Liver (tissue), 10 donors: ENCODE measurements at places on chromosomes 3 and 15.
A peak's percentile ranks its signal among the peaks of the same experiment; 100 is the strongest.

DNA sequence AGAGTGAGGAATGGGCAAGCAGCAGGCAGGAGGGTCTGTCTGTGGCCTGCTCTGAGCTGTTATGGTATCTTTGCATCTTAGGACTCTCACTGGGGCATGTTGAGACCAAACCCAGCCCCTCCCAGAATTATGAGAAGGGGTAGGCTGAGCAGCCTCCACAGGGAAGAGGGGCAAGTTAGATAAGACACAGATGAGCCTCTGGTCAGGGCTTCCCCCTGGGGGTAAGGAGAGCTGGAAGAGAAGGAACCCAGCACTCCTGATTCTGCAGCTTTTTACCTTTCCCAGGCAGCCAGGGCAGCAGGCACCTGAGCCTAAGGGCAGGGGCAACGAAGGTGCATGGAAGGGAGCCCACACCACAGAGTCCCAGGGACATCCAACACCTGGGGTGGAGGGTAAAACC lies 19.3 kb downstream of the DUOX1 start:
- DNase-seq = no peak

GRCh38 chr15:77980098-77980497 lies 97.4 kb downstream of the TBC1D2B start:
- DNase-seq = no peak

DNA sequence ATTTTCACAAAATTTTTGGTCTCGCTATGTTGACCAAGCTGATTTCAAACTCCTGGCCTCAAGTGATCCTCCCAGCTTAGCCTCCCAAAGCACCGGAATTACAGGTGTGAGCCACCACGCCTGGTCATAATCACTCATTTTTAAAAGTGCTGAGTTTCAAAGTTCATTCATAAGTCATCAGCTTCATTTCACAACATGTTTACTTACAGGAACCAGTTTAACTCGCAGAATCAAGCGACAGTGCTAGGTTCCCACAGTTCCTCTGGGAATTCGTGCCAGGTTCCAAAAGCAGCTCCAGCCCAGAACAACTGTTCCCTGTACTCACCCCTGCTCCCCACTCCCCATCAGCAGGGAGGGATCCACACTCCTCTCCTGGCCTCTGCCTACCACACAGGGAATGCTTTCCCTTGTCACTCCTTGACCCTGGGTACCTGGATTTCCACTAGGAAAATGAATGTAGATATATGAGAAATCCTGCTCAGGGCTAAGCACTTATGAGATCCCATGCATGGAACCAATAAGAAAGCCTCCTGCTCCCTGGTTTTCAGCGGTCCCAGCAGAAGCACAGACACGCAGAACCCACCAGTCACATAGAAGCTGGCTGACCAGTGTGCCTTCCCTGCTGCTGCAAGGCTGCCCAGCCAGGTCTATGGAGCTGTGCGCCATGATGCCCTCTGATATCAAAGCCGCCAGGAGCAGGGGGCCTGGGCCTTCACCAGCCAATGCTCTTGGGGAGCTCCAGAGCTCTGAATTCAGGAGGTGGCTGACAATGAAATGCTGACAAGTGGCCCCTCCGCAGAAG lies 72.3 kb downstream of the ITGB5 start:
- DNase-seq = no peak

- peak; percentile 60 for DNase-seq
Observed at GRCh38 chr15:75578173-75578947, 755 bp downstream of the PTPN9 start.

DNA sequence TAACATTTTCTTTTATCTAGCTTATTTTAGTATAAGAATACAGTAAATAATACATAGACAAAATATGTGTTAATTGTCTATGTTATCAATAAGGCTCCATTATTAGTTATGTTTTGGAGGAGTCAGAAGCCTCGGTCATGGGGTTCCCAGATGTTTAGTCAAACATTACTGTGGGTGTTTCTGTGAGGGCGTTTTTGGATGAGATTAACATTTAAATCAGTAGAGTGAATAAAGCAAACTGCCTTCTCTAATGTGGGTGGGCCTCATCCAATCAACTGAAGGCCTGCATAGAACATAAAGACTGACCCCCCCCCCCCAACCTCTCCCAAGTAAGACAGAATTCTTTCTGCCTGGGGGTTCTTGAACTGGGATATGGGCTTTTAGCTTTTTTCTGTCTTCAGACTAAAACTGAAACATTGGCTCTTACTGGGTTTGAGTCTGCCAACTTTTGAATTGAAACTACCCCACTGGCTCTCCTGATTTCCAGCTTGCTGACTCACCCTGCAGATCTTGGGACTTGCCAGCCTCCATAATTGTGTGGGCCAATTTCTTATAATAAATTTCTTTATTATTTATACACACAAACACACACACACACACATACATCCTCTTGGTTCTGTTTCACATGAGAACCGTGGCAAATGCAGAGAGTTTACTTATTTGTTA lies 192.0 kb downstream of the TPRG1 start:
- DNase-seq = no peak

DNA sequence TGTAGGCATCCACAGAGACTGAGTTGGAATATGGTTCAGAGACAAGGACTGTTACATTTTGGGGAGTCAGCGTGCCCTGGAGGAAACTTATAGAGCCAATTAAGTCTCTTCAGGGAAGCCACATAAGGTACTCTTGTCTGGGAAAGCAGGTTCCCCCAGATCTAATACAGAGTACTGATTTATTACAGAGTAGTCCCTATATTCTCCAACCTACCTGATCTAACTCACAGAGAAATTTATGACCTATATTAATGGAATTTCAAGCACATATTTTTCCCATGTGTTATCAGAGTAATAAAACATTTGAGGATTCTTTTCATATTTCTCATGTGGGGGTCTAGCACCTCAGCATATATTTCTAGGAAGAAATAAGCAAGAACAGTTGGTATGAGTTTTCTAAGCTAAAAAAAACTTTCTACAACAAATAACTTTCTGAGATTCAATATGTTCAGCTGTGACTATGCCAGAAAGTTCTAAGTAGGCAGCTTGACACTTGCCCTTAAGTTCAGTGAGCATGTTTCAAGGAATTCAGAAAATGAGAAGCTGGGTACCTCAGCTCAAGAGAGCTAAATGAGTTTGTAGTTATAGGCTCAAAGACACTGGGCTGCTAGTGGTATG lies 75.3 kb upstream of the COL8A1 start:
- no peak for DNase-seq

DNA sequence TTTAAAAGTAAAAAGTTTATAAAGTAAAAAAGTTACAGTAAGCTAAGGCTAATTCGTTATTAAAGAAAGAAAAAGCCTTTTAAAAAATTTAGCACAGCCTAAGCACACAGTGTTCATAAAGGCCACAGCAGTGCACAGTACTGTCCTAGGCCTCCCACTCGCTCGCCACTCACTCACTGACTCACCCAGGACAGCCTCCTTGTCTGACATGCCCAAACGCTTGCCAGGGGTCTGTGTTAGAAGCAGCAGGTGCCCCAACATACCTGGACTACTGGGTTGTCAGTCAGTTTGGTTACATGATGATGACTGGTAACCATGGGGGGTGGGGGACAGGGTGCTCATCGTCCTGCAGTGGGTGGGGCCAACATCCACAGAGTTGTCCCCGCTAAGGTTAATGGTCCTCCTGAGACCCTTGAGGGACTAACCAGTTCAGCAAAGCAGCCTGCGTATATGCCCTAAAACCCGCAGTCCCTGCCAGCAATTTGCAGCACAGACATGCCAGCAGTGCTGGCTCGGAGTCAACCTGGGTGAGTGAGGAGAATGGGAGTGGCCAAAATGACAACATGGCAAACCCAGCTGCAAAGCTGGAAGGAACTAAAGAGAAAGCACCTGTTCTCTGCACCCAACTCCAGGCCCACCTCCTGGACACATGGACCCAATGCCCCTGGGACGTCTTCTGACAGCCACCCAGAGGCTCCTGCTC lies 49.2 kb downstream of the CYFIP1 start:
- no peak for DNase-seq

DNA sequence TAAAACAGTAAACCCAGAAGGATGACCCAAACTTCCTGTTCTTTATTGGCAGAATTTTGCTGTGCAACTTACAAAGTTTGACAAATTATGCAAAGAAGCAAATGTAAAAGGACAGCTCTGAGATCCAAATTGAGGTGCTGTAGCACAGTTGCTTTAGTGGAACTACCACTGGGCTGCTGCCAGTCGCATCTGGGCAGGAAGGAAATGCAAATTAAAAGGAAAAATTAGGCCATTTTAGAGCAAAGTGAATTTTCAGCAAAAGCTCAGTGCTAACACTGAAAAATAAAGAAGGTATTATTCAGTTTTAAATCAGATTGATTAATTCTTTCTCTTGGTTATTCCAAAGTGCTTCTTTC lies 104.5 kb downstream of the ZMAT3 start:
- no peak for DNase-seq

DNA sequence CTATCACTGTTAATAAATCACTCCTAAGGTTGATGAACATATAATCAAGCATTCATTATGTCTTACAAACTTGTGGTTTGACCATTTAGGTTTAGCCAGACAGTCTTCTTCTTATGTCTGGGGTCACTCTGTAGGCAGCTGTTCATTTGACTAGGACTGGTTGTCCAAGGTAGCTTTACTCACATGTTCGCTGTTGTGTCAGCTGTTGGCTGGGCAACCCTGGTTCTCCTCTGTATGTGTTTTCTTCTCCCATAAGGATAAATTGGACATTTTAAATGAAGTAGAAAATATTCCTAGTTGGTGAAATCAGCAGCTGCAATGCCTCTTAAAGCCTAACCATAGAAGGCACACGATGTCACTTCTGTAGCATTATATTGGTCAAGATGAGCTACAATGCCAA lies 635.1 kb downstream of the EPHA3 start:
- DNase-seq = no peak

GRCh38 chr3:128205558-128206145 lies 52.4 kb downstream of the EEFSEC start:
- no peak for DNase-seq

DNA sequence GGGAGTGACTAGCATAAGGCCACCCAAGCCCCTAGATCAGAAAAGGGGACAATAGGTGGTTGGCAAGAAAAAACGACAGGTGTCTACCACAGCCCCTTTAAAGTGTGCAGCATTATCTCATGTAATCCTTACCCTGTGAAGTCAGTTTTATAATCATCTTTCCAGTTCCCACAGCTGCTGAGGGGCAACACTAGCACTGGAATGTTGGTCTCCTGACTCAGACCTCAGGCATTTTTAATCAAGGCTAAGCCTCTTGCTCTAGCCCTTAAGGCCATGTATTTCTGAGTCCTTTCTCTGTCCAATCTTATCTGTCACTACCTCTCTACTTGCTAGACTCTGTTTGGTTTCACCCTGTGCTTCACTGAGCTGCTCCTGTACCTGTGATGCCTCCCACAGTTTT lies 171.7 kb downstream of the TLE3 start:
- no peak for DNase-seq

DNA sequence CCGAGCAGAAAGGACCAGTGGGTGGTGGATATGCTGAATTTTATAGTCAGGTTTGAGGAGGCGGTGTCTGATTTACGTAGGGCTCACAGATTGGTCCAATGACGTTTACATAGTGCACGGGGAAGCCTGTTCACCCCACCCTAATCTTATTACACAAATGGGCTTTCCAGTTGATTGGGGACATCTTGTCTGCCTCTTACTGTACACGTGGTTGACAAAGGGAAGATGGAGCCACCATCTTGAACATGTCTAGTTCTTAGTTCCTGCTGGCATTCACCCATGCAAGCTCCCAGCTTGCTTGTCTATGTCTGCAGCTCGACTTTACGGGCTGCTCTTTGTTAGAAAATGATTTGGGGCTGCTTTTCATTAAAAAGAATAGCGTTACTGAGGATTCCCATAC lies 332.0 kb upstream of the SLCO3A1 start:
- DNase-seq = no peak

DNA sequence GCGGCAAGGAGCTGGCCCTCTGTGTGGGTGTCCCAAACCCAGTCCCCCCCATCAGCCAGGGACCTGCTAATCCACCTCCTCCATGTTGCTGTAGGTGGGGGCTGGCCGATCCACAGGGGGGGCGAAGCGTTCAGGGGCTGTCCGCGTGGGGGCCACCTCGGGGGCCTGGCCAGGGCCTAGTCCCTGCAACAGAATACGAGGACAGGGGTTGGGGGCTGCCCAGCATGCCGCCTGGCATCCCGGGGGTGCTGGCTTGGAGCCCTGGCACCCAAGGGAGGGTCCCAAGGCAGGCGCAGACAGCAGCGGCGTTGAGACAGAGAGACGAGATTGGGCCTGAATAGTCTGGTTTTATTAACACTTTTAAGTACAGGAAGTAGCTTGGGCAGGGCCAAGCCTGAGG lies 3.8 kb upstream of the QARS1 start:
- no peak for DNase-seq

GRCh38 chr15:74036271-74037170 lies 42.0 kb downstream of the PML start:
- peak; percentile 46 for DNase-seq

GRCh38 chr3:134353831-134354611 lies 20.2 kb downstream of the AMOTL2 start:
- DNase-seq = no peak

DNA sequence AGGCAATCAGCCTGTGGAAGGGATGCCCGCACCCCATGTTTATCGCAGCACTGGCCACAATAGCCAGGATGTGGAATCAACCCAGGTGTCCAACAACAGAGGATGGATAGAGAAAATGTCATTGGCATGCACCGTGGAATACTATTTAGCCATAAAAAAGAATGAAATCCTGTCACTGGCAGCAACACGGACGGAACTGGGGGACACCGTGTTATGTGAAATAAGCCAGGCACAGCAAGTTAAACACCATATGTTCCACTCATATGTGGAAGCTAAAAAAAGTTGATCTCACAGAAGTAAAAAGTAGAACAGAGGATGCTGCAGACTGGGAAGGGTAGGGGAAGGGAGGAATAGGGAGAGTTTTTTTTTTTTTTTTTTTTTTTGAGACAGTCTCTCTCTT lies 15.6 kb downstream of the MELTF start:
- DNase-seq = no peak

DNA sequence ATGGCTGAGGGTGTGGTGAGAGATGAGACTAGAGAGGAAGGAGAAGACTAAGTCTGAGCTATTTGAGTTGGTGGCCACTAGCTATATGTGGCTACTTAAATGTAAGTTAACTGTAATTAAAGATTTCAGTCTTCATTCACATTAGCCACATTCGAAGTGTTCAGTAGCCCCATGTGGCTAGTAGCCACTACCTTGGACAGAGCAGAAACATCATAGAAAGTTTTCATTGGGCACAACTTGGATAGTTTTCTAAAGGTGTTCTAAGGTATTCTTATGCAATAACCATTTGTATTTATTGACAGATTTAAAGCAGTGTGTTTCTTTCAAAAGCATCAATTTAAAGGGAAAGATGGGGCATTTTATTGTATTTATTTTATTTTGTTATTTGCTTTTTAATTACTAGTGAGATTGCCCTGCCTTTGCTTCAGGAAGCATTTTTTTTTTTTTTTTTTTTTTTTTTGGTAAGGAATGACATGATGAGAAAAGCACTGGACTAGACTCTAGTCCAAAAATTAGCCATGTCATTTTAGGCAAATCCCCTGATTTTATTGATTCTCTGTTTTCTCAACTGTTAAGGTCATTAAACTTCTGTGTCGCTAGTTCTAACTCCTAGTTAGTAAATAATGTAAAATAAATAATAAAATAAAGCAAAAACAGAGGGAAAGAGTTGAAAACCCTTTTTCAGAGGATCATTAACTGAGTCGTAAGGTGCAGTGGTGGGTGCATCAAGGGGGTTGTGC lies 153.0 kb upstream of the ROBO2 start:
- DNase-seq = no peak
